ENCODE measurements at places on chromosomes 7 and 10. TPM values are rescaled to one million over a fixed set of nuclear protein-coding genes. Genes with fewer than 3 reads are reported as not detected.

The WEE2 gene
- not detected for total RNA-seq

The P4HA1 gene
- total RNA-seq: 29.8 TPM

- no peak for DNase-seq
- no peaks in the 10 kb centered on the region for H3K27me3 ChIP-seq
- H3K4me3 ChIP-seq: no peak overlapping the region
- H3K36me3 ChIP-seq: no peaks in the 10 kb centered on the region
Measured at GRCh38 chr10:18886102-18886501, 162.5 kb upstream of the MALRD1 start.

GRCh38 chr7:104653825-104654401 is 325.5 kb downstream of the LHFPL3 start:
- peaks cover 8% of the 10 kb centered on the region for H3K27me3 ChIP-seq
- H3K4me3 ChIP-seq: no peak overlapping the region
- no peak overlapping the region for H3K27ac ChIP-seq

DNA sequence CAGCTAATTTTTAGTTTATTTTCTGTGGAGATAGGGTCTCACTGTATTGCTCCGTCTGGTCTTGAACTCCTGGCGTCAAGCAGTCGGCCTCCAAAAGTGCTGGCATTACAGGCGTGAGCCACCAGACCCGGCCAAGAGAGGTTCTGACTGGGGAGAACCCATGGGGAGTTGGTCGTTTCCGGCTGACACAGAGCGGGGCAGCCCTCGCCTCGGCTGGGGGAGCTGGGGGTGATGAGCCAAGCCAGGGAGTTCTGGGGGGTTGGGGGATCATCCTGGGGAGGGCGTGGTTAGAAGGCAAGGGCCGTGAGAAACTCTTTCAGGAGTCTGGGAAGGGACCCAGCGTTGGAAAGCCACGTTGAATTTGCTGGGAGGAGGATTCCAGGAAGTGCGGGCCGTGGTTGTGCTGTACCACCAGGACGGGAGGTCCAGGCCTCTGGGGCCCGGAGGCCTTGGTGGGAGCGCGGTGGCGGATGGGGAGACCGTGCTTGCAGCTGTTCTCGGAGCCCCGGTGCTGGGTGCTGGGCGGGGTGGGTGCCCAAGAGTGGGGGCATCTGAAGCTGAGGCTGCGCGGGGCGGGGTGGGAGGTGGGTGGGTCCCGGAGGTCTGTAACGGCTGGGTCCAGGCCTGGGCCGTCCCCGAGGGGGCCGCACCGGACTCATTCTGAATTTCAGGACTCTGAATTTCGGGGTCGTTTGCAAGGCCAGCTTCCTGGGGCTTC is 8.4 kb upstream of the ZNF853 start:
- H3K4me1 ChIP-seq: no peaks in the 10 kb centered on the region
- no peaks in the 10 kb centered on the region for H3K27me3 ChIP-seq
- no peak for DNase-seq
- H3K27ac ChIP-seq: no peak overlapping the region
- peaks cover 14% of the 10 kb centered on the region for H3K36me3 ChIP-seq
